Thyroid gland (tissue), 4 donors: ENCODE measurements at places on chromosomes 16 and 17. TPM values are rescaled to one million over a fixed set of nuclear protein-coding genes. Genes with fewer than 3 reads are reported as not detected.

GRCh38 chr17:34672176-34672785, 92.9 kb downstream of the TMEM132E start:
- H3K27ac ChIP-seq, result no peak overlapping the region
- no peaks in the 10 kb centered on the region for H3K27me3 ChIP-seq
- H3K4me3 ChIP-seq, result no peak overlapping the region
- H3K36me3 ChIP-seq, result no peaks in the 10 kb centered on the region
- peaks cover 11% of the 10 kb centered on the region for H3K4me1 ChIP-seq

GRCh38 chr16:21184834-21185233, 26.4 kb downstream of the LDAF1 start:
- H3K27ac ChIP-seq, result no peak overlapping the region
- H3K4me3 ChIP-seq, result no peak overlapping the region
- DNase-seq, result no peak
- no peaks in the 10 kb centered on the region for H3K27me3 ChIP-seq
- peaks cover 3% of the 10 kb centered on the region for H3K36me3 ChIP-seq

CD300LD gene
- not detected for total RNA-seq

MT1G gene
- 930 TPM for total RNA-seq

GRCh38 chr17:77287432-77288068, 146.8 kb downstream of the SEC14L1 start:
- no peak overlapping the region for H3K4me3 ChIP-seq
- DNase-seq, result peak; percentile 94
- H3K4me1 ChIP-seq, result peaks cover 38% of the 10 kb centered on the region
- no peaks in the 10 kb centered on the region for H3K36me3 ChIP-seq

TMEM238L gene
- not detected for total RNA-seq

- H3K27me3 ChIP-seq, result no peaks in the 10 kb centered on the region
- DNase-seq, result no peak
- H3K27ac ChIP-seq, result no peak overlapping the region
Observed at GRCh38 chr16:89697161-89697615, 4.3 kb downstream of the SPATA2L start.

GRCh38 chr17:59399914-59400313, 68.5 kb downstream of the YPEL2 start:
- no peak for DNase-seq
- H3K27me3 ChIP-seq, result no peaks in the 10 kb centered on the region
- no peak overlapping the region for H3K4me3 ChIP-seq
- no peak overlapping the region for H3K27ac ChIP-seq
- peaks cover 13% of the 10 kb centered on the region for H3K36me3 ChIP-seq

- no peaks in the 10 kb centered on the region for H3K27me3 ChIP-seq
- no peak for DNase-seq
- no peaks in the 10 kb centered on the region for H3K36me3 ChIP-seq
- peaks cover 24% of the 10 kb centered on the region for H3K4me1 ChIP-seq
Observed at GRCh38 chr16:1612320-1613111, at the start of gene CRAMP1. CRAMP1 (plus strand) TSS chr16:1612360; CDS start chr16:1614640, 2,280 bp downstream.

GRCh38 chr17:32253117-32253611, 12.5 kb upstream of the RHBDL3 start:
- peak; percentile 76 for DNase-seq
- H3K27ac ChIP-seq, result no peak overlapping the region
- no peaks in the 10 kb centered on the region for H3K36me3 ChIP-seq
- H3K4me3 ChIP-seq, result no peak overlapping the region
- no peaks in the 10 kb centered on the region for H3K4me1 ChIP-seq

GRCh38 chr17:59415397-59415796, 83.9 kb downstream of the YPEL2 start:
- H3K4me1 ChIP-seq, result peaks cover 2% of the 10 kb centered on the region
- no peaks in the 10 kb centered on the region for H3K27me3 ChIP-seq
- H3K27ac ChIP-seq, result no peak overlapping the region
- no peaks in the 10 kb centered on the region for H3K36me3 ChIP-seq
- no peak overlapping the region for H3K4me3 ChIP-seq

DNA sequence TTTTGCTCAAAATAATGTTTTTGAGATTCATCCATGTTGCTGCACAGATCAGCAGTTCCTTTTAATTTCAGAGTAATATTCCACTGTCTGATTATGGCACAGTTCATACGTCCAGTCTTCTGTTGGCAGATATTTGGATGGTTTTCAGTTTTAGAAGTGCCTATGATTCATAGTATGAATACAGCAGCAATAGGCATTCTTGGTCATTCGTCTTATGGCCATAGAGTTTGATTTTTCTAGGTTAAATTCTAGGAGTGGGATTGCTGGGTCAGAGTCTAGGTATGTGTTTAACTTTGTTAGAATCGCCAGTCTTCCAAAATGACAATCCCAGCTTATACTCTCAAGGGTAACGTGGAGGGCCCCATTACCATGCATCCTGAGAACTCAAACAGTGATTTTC, 11.5 kb upstream of the IL34 start:
- no peak for DNase-seq

DNA sequence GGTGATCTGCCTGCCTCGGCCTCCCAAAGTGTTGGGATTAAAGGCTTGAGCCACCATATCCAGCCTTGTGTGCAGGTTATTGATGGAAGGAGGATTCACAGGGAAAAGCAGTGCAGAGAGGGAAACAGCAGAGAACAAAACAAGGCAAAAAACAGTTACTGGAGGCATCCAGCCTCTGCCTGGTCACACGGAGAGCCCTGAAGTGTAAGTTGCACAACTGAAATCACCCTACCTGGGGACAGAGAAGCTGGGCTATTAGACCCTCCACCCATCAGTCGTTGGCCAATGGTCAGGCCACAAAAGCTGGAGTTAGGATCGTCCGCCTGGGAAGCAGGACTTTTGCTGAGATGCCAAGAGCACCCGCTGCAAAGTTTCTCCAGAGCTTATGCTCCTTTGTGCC, 57.9 kb upstream of the BCO1 start:
- H3K27me3 ChIP-seq, result no peaks in the 10 kb centered on the region
- no peaks in the 10 kb centered on the region for H3K4me1 ChIP-seq

DNA sequence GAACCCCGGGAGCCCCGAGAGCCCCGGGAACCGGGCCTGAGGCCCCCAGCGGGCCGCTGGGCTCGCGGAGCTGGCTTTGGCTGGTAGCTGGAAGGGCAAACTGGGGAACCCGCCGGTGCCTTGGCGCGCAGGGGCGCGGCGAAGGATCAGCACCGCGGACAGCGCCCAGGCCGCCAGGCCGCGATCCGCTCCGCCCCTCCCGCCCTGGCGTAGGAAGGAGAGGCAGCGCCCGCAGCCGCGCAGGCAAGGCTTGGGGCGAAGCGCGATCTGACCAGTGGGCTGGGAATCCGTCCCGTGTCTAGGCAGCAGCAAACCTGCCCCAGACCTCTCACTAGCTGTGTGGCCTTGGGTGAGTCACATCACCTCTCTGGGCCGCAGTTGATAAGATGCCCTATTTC, 331 bp upstream of the CCDC92B start:
- peaks cover 7% of the 10 kb centered on the region for H3K4me1 ChIP-seq
- no peak overlapping the region for H3K27ac ChIP-seq
- H3K4me3 ChIP-seq, result no peak overlapping the region
- no peaks in the 10 kb centered on the region for H3K36me3 ChIP-seq

- H3K27me3 ChIP-seq, result no peaks in the 10 kb centered on the region
- no peak overlapping the region for H3K27ac ChIP-seq
- DNase-seq, result no peak
- H3K4me1 ChIP-seq, result peaks cover 12% of the 10 kb centered on the region
- H3K4me3 ChIP-seq, result no peak overlapping the region
- no peaks in the 10 kb centered on the region for H3K36me3 ChIP-seq
Observed at GRCh38 chr16:69057400-69058378, 47.8 kb upstream of the HAS3 start.

SULT1A2 gene
- 24.2 TPM for total RNA-seq

CNEP1R1 gene
- 9.6 TPM for total RNA-seq

SCGB1C2 gene
- total RNA-seq, result not detected

SDR42E1 gene
- 8.4 TPM for total RNA-seq

OR4D1 gene
- not detected for total RNA-seq

- H3K4me3 ChIP-seq, result no peak overlapping the region
- DNase-seq, result no peak
- H3K4me1 ChIP-seq, result no peaks in the 10 kb centered on the region
- H3K36me3 ChIP-seq, result no peaks in the 10 kb centered on the region
- no peak overlapping the region for H3K27ac ChIP-seq
Observed at GRCh38 chr17:82400830-82401229, 17.3 kb upstream of the HEXD start.

DNA sequence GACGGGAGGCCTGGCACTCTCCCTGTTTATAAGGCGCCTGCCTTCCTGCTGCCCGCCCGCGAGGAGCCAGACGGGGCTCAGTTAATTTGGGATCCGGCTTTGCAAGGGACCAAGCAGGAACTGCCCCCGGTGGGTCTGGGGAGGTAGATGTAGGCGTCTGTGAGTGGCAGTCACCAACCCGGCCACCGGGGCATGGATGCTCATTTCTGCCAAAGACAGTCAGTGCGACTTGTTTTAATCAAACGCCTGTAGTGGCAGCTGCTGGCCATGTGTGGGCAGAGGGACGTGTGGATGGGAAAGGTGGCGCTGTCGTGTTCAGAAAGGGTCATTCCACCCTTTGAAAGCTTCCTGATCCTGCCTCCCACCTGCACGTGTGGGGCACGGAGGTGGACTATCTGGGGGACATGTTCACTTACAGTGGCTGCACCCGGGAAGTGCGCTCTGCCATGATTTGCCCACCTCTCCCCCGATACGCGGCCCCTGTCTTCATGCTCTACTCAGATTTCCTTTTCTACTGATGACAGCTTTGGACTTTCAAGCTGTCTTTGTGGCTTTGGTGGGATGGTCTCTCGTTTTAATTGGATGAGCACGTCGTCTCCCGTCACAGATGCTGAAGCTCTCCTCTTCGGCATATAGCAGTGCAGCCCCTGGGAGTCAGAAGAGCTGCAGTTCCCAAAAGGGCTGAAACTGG, 60.3 kb upstream of the CIBAR2 start:
- peak; percentile 52 for DNase-seq
- H3K27me3 ChIP-seq, result no peaks in the 10 kb centered on the region

DNA sequence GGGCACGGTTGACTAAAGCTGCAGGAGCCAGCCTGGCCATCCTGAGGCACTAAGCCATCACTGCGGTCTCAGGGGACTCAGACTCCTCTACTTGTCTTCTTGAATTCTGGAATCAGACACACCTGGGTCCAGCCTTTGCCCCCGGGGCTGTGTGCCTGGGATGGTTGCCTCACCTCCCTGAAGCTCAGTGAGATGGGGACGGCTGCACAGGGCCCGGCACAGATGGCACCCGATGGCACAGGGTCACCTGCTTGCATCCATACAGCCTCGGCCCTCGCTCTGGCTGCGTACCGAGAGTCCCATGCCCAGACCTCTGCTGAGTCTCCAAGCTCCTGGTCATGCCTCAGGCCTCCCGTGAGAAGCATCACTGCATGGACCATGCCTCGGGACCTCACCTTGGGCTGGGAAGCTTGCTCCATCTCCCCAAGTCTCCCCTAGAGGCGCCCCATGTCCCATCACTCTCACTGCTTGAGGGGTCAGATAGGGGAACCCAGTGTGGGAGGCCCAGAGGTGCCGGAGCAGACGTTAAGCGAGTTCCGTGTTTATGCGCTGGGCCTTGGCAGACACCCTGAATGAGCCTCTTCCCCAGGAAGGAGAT, 316.3 kb downstream of the SEC14L1 start:
- no peak for DNase-seq
- H3K36me3 ChIP-seq, result no peaks in the 10 kb centered on the region
- no peak overlapping the region for H3K4me3 ChIP-seq
- peaks cover 14% of the 10 kb centered on the region for H3K4me1 ChIP-seq
- no peak overlapping the region for H3K27ac ChIP-seq

- H3K27me3 ChIP-seq, result no peaks in the 10 kb centered on the region
- no peaks in the 10 kb centered on the region for H3K36me3 ChIP-seq
- no peak overlapping the region for H3K27ac ChIP-seq
Observed at GRCh38 chr16:48961546-48961945, 320.1 kb downstream of the CBLN1 start.

DNA sequence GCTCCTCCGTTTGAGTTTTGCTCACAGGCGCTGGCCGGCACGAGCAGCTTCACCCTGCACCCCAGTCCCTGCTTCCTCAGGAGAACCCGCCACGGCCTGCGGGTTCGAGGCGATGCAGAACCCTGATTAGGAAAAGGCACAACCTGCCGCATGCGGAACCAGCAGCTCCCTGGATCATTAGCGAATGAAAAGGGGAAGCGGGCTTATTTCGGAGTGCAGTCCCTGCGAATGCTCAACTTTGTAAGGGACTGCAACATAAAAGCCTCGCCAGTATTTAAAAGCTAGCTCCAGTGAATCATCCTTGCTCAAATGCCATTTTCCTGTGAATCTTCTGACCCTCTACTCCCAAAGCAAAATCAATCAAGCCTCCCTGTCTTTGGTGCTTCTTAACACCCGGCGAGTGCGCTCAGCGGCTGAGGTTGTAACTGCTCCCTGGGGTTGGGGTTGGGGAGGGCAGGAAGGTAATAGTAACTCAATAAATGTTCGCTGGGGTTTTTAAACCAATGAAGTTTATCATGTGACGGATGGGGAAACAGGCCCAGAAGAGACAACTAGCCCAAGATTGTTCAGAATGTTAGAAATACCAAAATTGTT, 678 bp upstream of the AKAP10 start:
- no peak for DNase-seq
- H3K36me3 ChIP-seq, result no peaks in the 10 kb centered on the region
- H3K27ac ChIP-seq, result peak overlapping the region; percentile 86
- no peaks in the 10 kb centered on the region for H3K27me3 ChIP-seq
- peaks cover 30% of the 10 kb centered on the region for H3K4me1 ChIP-seq

DNA sequence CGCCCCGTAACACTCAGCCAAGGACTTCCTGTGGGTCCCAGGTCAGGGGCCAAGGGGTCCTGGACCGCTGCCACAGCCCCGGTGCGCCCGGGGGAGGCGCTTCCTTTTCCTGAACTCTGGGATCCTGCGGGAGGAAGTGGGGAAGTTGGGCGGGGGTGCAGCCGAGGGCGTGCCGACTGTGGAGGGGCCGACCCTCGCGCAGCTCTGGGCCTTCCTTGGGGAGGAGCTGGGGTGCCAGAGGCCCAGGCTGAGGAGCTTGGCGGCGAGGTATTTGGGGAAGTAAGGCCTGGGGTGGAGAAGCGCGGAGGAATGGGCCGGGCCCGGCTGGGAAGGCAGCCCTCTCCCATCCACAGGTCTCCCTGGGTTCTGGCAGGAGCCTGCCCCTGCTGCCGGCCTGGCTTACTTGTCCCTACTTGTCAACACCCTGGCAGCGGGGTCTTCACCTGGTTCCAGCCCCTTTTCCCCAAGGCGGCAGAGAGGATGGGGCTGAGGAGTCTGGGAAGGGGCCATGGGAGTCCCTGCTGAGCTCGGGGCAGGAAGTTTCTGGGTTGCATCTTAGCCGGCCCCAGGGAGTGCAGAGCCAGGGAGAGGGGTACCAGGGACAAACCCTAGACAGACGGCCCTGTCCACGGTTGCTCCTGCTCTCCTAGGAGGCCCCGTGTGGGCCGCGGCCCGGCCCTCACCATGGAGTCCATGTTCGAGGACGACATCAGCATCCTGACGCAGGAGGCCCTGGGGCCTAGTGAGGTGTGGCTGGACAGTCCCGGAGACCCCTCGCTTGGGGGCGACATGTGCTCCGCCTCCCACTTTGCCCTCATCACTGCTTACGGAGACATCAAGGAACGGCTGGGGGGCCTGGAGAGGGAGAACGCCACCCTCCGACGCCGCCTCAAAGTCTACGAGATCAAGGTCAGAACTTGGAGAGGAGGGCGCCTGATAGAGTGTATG, 1.7 kb downstream of the TBKBP1 start:
- H3K4me1 ChIP-seq, result peaks cover 17% of the 10 kb centered on the region
- H3K36me3 ChIP-seq, result peaks cover 3% of the 10 kb centered on the region
- DNase-seq, result peak; percentile 14
- H3K27ac ChIP-seq, result peak overlapping the region; percentile 88
- peak overlapping the region; percentile 92 for H3K4me3 ChIP-seq

SEPTIN1 gene
- total RNA-seq, result 1.2 TPM

- H3K4me1 ChIP-seq, result no peaks in the 10 kb centered on the region
- DNase-seq, result no peak
Observed at GRCh38 chr16:56825826-56826225, 39.2 kb upstream of the SLC12A3 start.

GRCh38 chr17:75417054-75417580, 11.6 kb upstream of the GRB2 start:
- H3K27me3 ChIP-seq, result no peaks in the 10 kb centered on the region
- H3K36me3 ChIP-seq, result no peaks in the 10 kb centered on the region

TMEM235 gene
- total RNA-seq, result not detected
